Endothelial cell (in vitro differentiated cells): ENCODE measurements at places on chromosomes 3 and 15.
A peak's percentile ranks its signal among the peaks of the same experiment; 100 is the strongest.

DNA sequence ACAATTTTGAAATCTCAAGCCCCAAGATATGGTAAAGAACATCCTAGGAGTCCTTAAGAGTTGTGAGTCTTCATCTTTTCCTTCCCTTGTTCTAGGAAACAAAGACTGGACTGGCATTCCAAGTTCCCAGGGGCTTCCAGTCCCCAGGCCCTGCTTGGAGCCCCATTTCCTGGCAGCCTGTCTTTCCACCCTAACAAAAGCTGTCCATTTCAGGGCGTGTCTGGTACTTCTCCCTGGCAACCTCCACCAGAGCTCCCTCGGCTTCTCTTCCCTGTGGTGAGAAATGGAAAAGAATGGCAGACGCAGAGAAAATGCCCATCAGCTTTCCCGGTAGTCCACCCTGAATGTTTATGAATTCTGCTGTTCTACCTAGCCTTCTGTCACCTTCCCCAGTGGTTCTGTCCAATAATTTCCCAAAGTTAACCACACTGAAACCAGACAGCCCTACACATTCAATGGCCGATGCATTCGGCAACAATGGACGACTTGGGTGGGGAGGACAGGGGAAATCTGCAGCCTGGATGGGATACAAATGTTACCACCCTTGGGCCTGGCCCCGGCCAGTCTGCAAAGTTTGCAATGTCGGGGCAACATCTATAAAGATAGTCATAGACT lies 6.8 kb downstream of the RAB6B start:
- H3K27ac ChIP-seq: no peak overlapping the region
- peaks cover 7% of the 10 kb centered on the region for H3K4me1 ChIP-seq
- H3K36me3 ChIP-seq: peaks cover 5% of the 10 kb centered on the region
- H3K4me3 ChIP-seq: no peak overlapping the region
- no peak for DNase-seq

DNA sequence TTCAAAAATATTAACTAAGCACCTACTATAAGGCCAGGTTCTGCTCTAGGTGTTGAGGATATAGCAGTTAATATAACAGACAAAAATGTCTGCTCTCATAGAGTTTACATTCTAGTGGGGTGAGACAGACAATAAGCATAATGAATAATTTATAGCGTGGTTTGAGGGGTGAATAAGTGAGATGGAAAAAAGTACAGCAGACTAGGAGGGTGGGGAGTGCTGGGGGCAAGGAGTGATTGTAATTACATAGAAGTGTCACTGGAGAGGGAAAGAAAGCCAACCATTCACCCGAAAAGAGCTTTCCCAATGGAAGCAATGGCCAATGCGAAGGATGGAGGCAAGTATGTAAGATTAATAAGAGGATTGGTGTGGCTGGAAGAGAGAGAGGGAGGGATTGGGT lies 552.9 kb upstream of the KCNMB2 start:
- H3K27ac ChIP-seq: no peak overlapping the region
- no peaks in the 10 kb centered on the region for H3K4me1 ChIP-seq
- H3K27me3 ChIP-seq: no peaks in the 10 kb centered on the region
- no peak overlapping the region for H3K4me3 ChIP-seq
- no peak for DNase-seq

- H3K27me3 ChIP-seq: peaks cover 9% of the 10 kb centered on the region
- peak; percentile 57 for DNase-seq
Observed at GRCh38 chr15:60590935-60591495, 112.1 kb upstream of the ICE2 start.

DNA sequence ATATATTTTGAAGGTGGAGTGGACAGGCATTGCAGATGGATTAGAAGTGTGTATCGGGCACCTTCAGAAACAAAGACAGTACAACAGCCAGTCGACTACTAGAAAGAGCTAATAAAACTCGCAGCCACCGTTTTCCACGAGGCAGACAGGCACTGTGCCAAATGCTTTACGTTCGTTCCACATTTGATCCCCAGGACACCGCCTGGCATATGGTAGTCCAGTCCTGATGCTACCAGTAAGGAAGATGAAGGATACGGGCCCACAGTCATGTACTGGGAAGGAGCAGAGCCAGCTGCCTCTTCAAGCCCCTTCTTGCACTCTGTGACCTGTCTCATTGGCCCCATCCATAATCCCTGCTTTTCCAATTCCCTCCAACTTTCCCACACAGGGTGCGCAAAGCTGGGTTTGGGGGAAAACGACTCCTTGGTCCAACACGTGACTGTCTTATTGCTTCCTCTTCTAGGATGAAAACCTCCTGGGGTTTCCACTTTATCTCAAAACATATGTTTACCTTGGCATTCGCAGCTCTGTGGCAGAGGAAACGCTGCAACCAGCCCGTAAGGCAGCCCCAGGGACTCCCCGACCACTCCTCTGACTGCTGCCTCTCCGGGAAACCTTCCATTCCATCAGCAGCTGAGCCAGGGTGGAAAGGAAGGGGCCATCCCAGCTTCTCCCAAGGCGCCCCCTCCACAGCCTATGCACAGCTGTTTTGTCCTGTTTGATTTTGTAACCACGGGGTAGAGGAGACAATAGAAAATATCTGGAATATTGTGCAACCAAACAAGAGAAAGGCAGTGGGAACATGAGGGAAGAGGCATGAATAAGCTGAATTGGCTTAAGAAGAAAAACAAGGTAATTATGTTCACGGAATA lies 107.4 kb downstream of the ADAMTS17 start:
- H3K27me3 ChIP-seq: peaks cover 6% of the 10 kb centered on the region
- H3K4me1 ChIP-seq: no peaks in the 10 kb centered on the region
- H3K4me3 ChIP-seq: no peak overlapping the region
- H3K36me3 ChIP-seq: peaks cover 4% of the 10 kb centered on the region
- no peak for DNase-seq

- no peak overlapping the region for H3K4me3 ChIP-seq
- peaks cover 28% of the 10 kb centered on the region for H3K36me3 ChIP-seq
- H3K4me1 ChIP-seq: peaks cover 2% of the 10 kb centered on the region
- peaks cover 12% of the 10 kb centered on the region for H3K27me3 ChIP-seq
- no peak for DNase-seq
Observed at GRCh38 chr3:15264486-15264885, 58.4 kb downstream of the CAPN7 start.

DNA sequence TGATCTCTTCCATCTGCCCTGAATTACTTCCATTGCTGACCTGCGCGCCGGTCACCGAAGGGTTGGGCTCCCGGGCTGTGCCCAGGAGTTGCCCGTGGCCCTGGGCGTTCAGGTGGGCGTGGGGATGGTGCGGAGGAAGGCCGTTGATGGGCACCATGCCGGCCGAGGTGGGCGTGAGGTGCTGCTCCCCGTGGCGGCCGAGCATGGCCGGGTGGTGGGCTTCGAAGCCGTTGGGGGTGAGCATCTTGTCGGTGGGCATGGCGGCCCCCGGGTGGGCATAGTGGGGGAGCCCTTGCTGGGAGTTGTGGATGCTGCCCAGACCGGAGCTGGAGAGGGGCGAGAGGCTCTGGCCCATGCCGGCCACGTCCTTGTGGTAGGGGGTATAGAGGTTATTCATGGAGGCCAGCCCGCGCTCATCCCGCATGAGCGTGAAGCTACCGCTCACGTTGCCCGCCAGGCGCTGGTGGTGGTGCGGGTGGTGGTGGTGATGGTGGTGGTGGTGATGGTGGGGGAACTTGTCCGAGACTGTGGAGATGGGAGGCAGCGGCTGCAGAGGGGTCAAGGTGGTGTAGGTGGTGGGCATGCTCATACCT lies 1.0 kb downstream of the ONECUT1 start:
- DNase-seq: no peak
- H3K4me1 ChIP-seq: peaks cover 20% of the 10 kb centered on the region
- no peaks in the 10 kb centered on the region for H3K36me3 ChIP-seq
- peaks cover 33% of the 10 kb centered on the region for H3K27me3 ChIP-seq
- peak overlapping the region; percentile 48 for H3K27ac ChIP-seq

DNA sequence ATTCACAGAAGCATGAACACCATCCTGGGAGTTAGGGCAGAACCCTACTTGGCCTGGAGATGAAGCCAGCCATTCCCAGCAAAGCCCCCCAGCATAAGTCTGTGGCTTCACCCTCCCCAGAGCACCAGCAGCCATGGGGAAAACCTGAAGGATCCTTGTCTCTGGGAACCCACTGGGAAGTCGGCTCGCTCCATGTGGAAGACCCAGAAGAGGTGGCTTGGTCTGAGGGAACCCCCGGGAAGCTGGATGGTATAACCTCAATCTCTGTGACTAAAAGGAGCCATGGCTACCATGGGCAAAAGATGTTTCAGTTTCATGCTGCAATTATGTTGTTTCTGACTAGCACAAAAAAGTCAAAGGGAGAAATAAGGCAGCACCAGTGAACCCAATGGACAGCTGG lies 11.8 kb upstream of the RPUSD3 start:
- no peaks in the 10 kb centered on the region for H3K27me3 ChIP-seq
- no peaks in the 10 kb centered on the region for H3K36me3 ChIP-seq
- H3K27ac ChIP-seq: no peak overlapping the region
- H3K4me3 ChIP-seq: no peak overlapping the region
- no peaks in the 10 kb centered on the region for H3K4me1 ChIP-seq

- no peak overlapping the region for H3K4me3 ChIP-seq
- no peaks in the 10 kb centered on the region for H3K36me3 ChIP-seq
- no peak for DNase-seq
- no peak overlapping the region for H3K27ac ChIP-seq
Observed at GRCh38 chr3:66952357-66952756, 45.8 kb upstream of the KBTBD8 start.

DNA sequence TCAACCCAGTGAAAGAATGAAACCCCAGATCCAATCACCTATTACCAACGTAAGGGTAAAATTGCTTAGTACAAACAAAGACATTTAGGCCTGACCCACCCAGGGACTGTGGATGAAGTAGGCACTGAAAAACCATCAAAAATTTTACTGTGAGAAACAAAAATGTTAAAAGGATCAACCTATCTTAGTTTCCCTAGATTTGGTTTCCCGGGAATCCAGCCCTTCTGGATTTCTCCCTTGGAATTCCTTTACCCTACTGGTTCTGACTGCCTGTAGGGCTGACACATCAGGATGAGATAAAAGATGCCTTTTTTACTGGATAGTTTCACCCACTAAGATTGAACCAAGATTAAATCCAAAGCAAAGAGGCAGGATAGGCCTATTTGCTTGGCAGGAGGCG lies 102.7 kb downstream of the SCAPER start:
- no peak overlapping the region for H3K27ac ChIP-seq
- no peaks in the 10 kb centered on the region for H3K36me3 ChIP-seq
- H3K27me3 ChIP-seq: peaks cover 1% of the 10 kb centered on the region
- no peaks in the 10 kb centered on the region for H3K4me1 ChIP-seq
